Gastroesophageal sphincter (tissue), 4 donors: ENCODE measurements at places on chromosomes 3 and 15.

DNA sequence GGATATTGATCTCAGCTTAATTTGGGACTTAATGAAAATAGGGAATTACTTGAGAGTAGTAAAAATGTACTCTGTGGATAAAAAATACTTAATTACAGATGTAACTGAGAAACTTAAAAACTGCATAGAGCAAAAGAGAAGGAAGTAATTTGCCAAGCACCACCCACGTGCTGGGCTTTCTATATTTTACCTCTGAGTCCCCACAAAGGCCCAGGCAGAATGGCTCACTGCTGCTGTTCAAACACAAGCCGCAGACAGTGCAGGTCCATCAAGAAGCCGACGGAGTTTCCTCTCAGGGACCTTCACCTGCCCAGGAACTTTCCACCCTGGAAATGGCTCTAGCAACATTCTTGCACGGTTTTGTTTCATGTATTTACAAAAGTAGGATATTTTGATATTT lies 77.2 kb upstream of the TRPM1 start:
- no peak for ATAC-seq

GRCh38 chr3:102471491-102471890 lies 36.7 kb downstream of the ZPLD1 start:
- ATAC-seq: no peak

DNA sequence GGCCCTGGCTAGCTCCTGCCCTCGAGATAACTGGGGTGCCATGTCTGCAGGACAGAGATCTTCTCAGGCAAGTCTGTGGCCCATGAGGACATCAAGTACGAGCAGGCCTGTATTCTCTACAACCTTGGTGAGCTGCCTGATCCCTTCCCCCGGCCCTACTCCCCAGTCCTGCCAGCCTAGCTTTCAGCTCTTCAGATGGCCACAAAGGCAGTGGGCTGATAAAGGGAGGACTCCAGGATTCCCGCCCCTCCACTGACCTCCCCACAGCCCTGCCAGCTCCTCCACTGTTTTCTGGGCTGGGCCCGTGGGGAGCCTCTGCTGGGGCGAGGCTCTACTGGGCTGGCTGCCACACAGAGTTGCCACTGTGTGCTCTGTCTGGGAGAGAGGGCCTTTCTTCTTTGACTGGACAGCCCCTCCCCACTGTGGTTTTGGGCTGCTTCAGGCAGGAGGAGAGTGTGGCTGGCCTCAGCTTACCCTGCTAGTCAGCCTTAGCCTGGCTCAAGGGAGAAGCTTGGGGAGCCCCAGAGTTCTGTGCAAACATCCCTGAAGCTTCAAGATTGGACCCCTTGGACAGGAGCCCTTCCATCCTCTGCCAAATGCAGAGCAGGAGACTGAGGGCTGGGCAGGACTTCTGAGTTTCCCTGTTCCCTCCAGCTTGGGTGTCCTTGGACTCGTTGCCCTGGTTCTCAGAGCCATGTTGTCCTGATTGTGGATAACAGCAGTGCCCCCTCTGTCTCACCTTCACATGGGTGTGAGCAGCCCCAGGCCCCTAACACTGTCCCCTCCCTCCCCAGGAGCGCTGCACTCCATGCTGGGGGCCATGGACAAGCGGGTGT lies 24.4 kb downstream of the PTPN23 start:
- peak; percentile 69 for ATAC-seq

- ATAC-seq: no peak
Measured at GRCh38 chr3:68271145-68271544, 616.7 kb upstream of the SUCLG2 start.
